Activated CD8-positive, alpha-beta memory T cell treated with anti-CD3 and anti-CD28 coated beads, Interleukin-2, amount 10 ng/mL, durations not matched to agents 7 days and 5 days (primary cell): ENCODE measurements at places on chromosomes 3 and 15. TPM values are rescaled to one million over a fixed set of nuclear protein-coding genes. Genes with fewer than 3 reads are reported as not detected.

Gene LTK
- total RNA-seq = 0.30 TPM

Gene CKMT1A
- not detected for total RNA-seq

Gene LRTM1
- not detected for total RNA-seq

Gene SLITRK3
- not detected for total RNA-seq

Gene EFCC1
- 0.09 TPM for total RNA-seq

Gene GRIP2
- not detected for total RNA-seq

Gene RAD54L2
- total RNA-seq = 34.0 TPM

Gene LDHAL6B
- total RNA-seq = not detected

Gene RARRES1
- not detected for total RNA-seq

Gene KLF15
- total RNA-seq = not detected

Gene UNC13C
- total RNA-seq = not detected

Gene CSPG4
- total RNA-seq = not detected

Gene CCDC54
- total RNA-seq = not detected

Gene GOLGA8S
- 0.73 TPM for total RNA-seq

Gene ADAMTS9
- total RNA-seq = not detected

Gene STRA6
- not detected for total RNA-seq
